ENCODE measurements at places on chromosomes 7 and 10.

DNA sequence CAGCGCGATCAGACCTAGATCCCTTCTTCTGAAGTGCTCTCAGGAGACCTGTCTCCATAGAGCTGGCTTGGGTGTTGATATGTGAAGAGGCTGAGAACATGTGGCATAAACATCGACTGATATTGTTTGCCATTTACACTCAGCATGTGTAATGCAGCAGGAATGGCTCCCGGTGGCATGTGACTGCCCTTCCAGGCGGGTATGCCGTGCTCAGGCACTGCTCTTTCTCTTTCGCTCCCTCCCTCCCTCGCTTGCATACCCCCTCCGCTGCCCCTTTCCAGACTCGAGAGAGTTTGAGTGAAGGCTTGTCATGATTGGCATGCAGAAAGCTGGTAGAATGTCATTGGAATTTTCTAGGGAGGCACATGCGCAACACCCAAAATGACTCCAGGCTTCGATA, 107.3 kb upstream of the PDCD4 start:
- DNase-seq: no peak

DNA sequence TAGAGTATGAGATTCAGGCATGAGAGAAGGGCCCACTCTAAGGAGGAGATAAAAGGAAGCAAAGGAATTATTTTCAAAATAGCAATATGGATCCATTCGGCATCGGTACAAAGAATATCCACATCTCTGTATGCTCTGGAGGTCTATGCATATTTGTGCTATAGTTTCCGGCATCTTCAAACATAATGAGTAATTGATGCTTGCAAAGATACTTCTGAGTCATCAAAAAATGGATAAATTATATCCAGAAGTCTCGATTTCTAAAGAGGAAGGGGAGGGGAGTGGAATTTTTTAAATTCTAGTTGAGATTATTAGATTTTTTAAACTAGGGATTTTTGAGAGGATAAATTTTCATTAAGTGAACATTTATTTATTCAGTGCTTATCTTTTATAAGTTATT, 72.9 kb upstream of the KIAA1217 start:
- DNase-seq: no peak

- no peak for DNase-seq
Measured at GRCh38 chr7:45646207-45646821, 72.1 kb downstream of the ADCY1 start.

DNA sequence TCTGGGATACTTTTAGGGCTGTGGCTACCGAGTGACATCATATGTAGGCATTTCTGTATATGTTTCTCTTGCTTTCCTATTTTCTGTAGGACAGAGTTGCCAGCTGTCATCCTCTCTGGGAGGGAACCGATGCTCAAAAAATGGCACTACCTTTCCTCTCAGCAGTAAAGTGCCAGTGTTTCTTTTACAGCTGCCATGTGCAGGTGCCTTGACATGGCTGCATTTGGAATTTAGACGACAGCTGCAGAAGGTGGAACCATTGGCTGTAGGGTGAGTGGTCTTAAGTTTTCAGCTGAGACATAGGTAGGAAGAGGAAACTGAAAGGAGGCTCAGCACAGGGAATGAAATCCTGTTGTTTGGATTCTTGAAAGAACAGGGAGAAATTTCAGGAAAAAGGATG, 20.2 kb upstream of the RPA3 start:
- no peak for DNase-seq

GRCh38 chr7:30757342-30757692, 5.4 kb downstream of the INMT start:
- DNase-seq: no peak

Data from frontal cortex (tissue), 4 donors.